Muscle of arm (tissue), 14 donors: ENCODE measurements at places on chromosomes 16 and 17.
A peak's percentile ranks its signal among the peaks of the same experiment; 100 is the strongest.

- no peak for DNase-seq
Measured at GRCh38 chr16:53878216-53878615, 174.3 kb downstream of the FTO start.

DNA sequence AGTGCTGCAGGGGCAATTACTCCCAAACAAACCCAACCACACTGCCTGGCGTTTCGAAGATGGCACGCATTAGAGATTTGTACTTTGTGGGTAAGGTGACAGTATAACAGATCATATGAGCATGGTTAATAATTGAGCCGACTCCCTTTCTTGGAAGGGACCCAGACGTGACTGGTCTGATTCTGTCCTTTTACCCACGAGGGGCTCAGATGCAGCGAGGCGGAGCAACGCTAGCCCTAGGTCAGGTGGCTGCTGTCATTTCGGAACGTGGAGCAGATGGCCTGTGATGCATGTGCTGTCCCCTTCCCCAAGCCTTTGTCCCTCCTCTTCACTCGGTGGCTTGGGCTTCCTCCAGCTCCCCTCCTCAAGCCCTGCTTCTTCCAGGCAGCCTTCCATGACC, 84.2 kb downstream of the SNX29 start:
- no peak for DNase-seq

DNA sequence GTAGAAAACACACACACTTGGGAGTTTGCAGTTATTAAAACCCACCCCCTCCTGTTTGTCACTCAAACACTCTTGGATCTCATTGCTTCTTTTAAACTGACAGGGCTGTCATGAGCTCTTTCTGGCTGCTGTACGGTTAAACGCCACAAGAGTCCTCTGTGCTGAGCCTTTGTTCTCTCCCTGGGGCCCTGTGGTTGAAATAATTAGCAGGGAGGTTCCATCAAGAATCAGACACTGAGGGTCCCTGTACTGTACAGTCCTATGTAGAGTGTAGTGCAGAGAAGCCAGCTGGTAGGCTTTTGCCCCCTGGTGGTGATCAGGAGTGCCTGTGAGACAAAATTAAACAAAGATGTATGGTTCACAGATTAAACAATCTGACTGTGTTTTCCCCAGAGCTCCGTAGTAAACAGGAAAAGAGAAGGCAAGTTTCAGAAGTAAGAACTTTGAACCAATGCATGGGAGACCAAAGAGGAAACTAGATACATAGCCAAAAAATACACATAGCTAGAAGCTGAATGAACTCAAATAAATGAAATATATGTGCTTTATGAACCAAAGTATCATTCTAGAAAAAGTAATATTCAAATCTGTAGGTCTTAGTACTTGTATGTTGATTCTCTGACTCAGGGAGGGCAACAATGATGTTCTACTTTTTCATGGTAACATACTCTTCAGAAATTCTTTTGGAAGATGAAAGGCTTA, 1.4 kb upstream of the SSH2 start:
- peak; percentile 73 for DNase-seq

- DNase-seq: no peak
Measured at GRCh38 chr17:76189247-76189646, 48.2 kb upstream of the FOXJ1 start.

DNA sequence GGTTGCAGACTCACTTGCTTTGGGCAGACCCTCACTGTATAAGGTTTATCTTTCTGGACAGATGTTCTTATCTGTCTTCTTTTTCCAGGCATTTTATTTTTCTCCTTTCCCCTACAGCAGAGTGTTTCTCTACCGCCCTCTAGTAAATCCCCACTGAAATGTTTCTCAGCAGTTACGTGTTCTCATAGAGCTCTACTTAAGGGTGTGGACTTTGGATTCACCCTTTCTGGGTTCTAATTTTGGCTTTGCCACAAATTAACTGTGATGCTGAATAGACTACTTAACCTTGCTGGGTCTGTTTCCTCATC, 2.0 kb downstream of the ADAT1 start:
- peak; percentile 34 for DNase-seq

DNA sequence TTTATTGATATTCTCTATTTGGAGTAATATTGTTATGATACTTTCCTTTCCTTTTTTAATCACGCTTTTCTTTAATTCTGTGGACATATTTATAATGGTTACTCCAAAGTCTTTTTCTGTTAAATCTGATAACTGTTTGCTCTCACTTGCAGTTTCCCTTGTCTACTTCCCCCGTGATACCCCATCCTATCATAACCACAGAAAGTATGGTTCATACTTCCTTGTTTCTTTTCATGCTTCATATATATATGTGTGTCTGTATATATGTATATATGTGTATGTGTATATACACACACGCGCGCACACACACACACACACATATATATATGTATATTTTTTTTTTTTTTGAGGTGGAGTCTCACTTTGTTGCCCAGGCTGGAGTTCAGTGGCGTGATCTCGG, 23.5 kb downstream of the SPECC1 start:
- no peak for DNase-seq

DNA sequence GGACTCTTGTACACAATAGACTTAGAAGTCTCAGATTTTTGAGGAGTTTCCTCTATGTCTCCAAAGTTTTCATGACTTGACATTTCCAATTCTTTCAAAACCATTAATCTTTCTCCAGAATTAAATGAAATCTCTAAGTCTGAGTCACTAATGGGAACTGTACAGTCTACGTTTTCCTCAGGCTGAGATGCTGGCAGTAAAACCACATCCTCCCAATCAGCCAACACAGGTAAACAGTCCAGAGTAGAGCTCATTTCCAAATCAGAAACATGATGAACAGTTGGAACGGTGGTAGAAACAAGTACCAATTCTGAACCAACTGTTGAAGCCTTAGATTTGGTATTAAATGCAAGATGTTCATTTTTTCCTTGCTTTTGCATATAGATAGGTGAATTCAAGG, 7.9 kb downstream of the ERI2 start:
- no peak for DNase-seq

DNA sequence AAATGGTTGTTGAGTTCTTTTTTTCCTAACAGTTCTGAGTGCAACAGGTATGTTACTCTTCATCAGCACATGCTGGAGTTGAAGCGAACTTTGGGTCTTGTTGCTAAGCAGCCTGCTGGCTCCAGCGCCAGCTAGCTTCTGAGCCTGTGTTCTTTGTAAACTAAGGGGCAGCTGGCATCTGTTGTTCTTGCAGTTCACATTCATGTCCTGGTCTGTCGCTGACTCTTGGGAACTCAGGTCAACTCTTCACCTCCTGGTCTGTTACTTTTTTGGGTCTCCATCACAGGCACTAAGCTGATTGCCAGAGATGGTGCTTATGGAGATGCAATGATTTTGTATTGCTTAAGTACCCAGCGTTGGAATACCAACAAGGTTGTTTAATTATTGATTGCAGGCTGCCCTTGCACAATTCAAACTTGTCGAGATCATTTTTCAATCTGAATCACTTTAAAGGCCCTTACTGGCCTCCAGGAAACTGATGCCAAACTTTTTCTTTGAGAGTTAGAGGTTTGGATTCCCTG, 40.9 kb downstream of the USP10 start:
- DNase-seq: no peak

DNA sequence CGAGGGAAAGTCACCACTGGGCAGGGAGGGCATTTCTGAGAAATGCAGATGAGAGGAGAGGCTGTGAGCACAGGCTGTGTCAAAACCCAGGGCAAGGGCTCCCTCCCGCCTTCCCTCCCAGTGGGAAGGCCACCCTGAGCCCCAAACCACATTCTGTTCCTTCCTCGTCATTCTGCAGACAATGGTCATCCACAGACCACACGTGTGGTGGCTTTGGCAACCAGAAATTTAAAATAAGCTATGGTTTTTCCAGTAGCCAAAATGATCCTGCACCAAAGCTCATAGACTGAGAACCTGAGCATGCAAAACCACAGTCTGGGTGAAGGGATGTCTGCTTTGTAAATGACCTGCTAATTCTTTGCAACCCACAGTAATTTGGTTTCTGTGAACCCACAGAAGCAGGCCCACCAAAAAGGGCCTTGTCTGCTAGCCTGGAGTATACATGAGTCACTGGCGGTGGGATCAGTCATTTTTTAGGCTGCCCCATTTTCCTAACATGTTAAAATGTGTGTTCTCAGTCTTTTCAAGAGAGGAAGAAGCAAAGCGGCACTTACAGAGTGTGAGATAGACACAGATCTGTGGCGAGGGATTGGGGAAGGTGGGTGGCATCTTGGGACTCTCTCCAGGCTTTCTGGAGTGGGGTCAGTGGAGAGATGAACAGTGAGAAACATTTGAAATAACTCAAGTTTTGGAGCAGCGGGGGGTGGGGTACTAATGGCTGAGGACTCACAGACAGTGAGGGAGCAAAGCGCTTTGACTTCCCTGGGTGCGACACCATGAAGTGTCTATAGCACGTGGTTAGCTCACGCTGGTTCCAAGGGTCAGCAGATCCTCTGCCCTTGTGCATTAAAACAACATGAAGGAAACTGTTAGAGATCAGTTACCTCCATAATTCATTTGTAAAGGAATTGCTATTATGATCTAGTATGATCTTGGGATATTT, 20.5 kb downstream of the GRB7 start:
- no peak for DNase-seq

- no peak for DNase-seq
Measured at GRCh38 chr16:54648575-54648974, 282.1 kb upstream of the IRX5 start.

DNA sequence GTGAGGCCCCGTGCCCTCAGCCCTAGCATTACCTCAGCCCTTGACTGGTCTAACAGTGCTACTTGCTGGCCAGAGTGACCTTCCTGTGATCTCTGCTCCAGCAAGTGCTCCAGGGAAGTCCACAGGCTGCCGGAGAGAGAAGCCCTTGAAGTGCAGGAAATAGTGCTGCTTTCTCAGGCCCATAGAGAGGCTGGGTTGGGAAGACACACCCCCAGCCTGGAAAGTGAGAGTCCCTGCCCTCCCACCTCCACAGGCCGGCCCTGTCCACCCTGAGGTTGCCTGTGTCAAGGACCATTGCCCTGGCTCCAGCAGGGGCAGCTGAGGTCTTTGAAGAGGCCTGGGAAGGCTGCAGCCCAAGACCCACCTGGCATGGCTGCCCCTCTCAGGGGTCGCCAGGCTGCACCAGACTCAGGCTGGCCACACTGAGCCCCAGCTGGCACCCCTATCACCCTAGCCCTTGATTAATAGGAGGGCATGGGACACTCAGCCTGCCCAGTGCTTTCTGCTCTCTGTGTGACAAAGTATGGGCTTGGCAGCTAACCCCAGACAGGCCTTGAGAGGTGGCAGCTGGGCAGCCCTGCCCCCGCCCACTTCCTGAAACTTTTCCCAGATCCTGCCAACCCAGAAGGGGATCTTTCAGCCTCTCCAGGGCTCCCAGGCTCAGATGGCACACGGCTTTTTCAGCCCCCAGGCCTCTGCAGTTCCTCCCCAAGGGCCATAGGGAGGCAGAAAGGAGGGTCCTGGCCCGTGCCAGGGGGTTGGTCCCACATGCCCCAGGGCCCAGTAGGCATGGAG, 21.7 kb downstream of the ATP6V0D1 start:
- peak; percentile 48 for DNase-seq

- no peak for DNase-seq
Measured at GRCh38 chr16:23122144-23122543, 27.1 kb downstream of the USP31 start.

DNA sequence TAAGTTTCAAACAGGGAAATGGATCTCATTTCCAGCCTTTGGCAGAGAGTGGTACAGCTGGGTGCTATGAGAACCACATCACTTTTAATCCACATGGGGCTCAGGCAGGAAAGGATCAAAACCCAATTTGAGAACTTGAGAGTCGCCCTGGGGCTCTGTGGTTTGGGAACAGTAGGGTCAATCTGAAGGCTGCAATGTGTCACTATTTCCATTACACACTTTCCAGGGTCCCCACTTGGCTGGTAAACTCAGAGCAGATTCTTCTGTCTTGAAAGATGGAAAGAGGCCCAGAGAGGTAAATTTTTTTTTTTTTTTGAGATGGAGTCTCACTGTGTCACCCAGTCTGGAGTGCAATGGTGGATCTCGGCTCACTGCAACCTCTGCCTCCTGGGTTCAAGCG, 6.7 kb upstream of the HIGD1B start:
- no peak for DNase-seq

- no peak for DNase-seq
Measured at GRCh38 chr16:64434526-64435069, 687.3 kb downstream of the CDH11 start.

GRCh38 chr17:49565948-49566491, 9.7 kb upstream of the NXPH3 start:
- DNase-seq: no peak

GRCh38 chr17:64491034-64491860, 5.6 kb downstream of the POLG2 start:
- no peak for DNase-seq

DNA sequence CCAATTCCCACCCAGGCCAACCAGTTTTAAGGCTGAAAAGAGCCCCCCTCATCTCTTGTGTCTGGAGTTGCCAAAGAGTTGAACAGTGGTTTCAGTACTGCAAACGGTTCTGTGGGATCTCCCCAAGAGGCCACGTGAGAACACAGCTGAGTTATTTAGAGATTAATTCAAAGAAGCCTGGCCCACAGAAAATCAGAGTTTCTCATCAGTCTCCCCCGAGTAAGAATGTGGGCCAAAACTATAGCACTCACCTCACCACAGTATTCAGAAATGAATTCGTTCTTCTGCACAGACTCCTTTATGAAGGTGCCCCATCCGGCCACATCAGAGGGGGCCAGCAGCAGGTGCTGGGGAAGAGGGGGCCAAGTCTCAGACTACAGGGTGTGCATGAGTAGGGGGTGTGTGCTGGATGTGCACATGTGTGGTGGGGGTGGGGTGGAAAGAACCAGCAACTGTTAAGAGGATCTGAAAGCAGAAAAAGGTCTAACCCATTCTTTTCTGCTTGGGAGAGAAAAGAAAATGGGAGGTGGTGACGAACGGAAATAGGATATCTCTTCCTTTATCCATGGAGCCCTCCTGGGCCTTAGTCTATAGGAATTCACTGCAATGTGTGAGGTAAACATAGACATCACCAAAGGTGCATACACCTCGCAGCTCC, 22.6 kb downstream of the CNTNAP1 start:
- no peak for DNase-seq

GRCh38 chr16:88523309-88524161, 46.7 kb upstream of the ZC3H18 start:
- DNase-seq: no peak

DNA sequence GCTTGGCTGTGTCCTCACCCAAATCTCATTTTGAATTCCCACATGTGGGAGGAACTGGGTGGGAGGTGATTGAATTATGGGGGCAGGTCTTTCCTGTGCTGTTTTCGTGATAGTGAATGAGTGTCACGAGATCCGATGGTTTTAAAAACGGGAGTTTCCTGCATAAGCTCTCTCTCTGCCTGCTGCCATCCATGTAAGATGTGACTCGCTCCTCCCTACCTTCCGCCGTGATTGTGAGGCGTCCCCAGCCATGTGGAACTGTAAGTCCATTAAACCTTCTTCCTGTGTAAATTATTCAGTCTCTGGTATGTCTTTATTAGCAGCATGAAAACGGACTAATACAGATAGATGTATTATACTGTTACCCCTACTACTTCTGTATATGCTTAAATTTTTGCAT, 3.6 kb downstream of the SPATA33 start:
- no peak for DNase-seq

DNA sequence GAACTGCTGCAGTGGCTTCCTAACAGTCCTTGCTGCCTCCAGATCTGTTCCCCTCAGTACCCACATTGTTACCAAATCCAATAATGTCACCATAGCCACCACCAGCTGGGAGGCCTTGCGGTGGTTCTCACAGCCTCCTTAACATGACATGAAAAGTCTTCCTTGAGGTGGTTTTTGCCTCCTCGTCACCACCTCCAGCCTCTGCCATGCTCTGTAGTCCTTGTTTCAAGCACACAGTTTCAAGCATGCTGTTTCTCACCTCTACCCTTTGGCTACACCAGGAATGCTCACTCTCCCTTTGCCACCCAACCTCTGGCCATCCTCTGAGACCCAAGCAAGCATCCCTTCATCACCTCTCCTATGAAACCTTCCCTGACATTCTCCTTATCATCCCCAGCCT, 47.2 kb downstream of the DNAH9 start:
- DNase-seq: no peak
